ENCODE measurements at places on chromosomes 7 and 10.
A peak's percentile ranks its signal among the peaks of the same experiment; 100 is the strongest.

DNA sequence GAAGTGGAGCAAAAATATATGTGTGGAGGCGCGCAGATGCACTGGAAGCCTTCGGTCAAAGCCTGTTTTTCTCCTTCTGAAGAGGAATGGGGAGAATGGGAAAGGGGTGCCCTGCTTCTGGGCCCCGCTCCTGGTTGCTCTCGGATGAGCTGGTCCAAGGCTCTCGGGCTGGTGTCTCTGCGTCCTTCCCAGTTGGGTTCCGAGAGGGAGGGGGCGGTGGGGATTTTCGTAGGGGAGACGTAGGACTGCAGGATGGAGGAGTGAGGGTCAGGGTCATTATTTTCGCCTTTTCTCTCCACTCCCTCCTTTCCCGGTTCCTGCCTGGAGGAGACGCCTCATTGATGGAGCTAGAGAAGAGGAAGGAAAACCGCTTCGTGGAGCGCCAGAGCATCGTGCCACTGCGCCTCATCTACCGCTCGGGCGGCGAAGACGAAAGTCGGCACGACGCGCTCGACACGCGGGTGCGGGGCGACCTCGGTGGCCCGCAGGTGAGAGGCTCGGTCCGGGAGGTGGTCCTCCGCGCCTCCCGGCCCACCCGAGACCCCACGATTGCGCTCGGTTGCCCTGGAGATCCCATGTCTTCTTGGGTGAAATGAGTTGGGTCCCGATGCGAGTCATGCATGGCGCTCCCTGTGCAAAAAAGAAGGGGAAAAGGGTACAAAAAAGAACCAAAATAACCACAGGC, 790 bp downstream of the ADAM22 start:
- peak; percentile 57 for DNase-seq

GRCh38 chr7:70810558-70811139, 321.3 kb upstream of the GALNT17 start:
- DNase-seq: no peak

DNA sequence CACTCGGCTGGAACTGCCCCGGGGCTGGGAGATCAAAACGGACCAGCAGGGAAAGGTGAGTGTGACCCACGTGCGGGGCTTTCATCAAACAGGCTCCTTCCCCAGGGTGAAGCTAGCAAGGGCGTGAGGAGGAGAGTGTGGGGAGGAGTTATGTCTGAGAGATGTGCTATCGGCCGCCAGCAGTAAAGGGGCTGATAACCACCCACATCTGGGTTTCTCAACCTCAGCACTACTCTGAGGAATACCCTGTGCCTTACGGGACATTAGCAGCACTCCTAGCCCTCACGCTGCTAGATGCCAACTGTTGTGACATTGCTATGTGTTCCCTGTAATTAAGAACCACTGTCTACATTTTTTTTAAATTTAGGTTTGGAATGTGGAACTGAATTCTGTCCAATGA, 113.9 kb upstream of the STK17A start:
- DNase-seq: no peak

- no peak for DNase-seq
These were observed 20.1 kb downstream of the CHST3 start for GRCh38 chr10:71984126-71984808.

DNA sequence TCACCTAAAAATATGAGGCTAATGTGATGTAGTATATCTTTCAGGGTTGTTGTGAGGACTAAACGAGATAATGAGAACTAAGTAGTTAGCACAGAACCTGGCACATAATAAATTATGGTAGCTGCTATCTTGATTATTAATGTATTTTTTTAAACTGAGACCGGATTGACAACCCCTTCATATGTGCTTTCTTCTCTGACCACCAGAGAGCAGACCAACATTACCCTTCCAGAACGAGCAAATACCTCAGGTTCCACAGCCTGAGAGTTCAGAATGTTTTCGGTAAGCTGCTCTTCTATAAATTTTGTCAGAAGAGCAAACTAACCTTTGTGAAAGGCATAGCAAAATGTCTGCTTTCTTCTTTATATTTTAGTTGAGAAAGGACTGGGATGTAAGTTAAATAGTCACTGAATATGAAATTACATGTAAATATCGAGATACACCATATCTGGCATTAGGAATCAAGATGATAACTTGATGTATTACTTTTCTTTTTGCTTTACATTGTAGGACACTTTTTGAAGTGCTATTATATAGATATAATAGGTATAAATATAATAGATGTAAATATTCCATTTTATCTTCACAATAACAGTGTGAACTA, 13.6 kb upstream of the BPGM start:
- DNase-seq: peak; percentile 32

- DNase-seq: no peak
These were observed 83.9 kb downstream of the FGFR2 start for GRCh38 chr10:121514141-121514865.

DNA sequence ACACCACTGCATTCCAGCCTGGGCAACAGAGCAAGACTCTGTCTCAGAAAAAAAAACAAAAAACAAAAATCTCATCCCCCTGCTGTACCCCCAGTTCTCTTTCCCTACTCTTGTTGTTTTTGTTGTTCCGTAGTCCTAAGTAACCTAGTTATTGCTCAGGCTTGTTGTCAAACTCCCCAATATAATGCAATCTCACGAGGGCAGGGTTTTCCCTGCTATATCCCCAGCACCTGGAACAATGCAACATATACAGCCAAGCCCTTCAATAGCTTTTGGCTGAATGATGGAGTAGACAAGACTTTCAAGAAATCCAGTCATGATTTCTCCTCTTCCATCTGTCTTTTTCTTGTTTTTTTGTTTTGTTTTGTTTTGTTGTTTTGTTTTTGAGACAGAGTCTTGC, 10.2 kb downstream of the ACSL5 start:
- no peak for DNase-seq

GRCh38 chr10:110779489-110779888, 92.2 kb upstream of the PDCD4 start:
- DNase-seq: no peak

- DNase-seq: no peak
These were observed 19.0 kb downstream of the ADCY1 start for GRCh38 chr7:45593121-45593541.

DNA sequence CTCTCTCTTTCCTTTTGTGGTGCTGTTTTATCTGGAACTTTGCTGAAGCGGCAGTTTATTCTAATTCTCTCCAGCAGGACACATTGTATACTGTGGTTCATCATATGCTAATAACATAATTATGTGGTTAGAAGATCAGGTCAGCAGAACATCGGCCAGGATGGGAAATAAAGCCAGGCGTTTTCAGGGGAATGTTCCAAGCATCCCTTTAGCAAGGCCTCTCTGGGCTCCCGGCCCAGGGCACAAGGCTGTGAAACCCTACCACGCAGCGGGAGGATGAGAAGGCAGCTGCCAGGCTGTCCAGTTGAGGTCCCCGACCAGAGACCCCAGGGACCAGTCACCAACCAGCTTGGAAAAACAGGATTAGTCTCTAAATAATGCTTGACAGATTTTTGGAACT, 112.2 kb upstream of the GALNT17 start:
- no peak for DNase-seq

GRCh38 chr7:77575187-77575586, 38.1 kb downstream of the PTPN12 start:
- DNase-seq: no peak

DNA sequence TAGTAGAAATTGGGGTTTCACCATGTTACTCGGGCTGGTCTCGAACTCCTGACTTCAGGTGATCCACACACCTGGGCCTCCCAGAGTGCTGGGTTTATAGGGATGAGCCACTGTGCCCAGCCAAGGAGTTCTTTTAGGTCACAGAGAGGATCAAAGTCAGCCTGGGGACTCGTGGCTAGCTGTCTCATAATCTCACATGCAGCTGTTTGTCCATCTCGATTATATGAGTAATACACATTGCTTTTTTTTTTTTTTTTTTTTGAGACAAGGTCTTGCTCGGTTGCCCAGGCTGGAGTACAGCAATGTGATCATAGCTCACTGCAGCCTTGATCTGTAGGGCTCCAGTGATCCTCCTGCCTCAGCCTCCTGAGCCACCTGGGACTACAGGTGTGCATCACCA, 2.2 kb downstream of the IFT22 start:
- no peak for DNase-seq

DNA sequence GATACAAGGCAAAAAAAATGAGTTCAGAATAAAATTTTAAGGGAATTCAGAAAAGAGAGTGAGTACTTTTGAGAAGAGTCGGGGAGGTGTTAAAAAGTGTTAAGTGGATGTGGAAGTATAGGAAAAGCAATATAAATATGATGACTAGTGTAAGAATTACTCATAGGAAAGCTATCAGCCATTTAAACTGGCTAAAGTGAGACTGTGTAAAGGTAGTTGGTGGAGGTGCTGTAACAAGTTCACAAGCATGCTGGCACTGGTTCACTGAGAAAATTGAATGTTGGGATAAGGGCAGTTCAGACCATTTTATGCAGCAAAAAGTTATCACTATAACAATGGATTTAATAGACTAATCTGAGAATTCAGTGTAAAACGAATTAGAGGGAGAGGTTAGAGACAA, 179.0 kb upstream of the DKK1 start:
- DNase-seq: no peak

DNA sequence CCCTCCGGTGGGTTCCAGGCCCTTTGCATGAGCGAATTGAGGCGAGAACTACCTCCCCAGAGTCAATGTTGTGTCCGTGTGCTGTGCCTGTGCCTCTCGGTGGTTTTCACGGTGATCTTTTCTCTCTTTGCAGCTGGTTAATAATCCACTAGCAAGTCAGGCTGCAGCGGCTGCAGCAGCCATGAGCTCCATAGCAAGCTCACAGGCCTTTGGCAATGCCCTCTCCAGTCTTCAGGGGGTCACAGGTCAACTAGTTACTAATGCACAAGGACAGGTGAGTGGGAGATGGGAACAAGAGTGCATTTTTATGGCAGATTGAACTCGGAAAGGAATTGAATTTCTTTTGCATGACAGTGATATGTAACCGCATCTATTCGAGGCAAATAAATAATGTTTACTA, 159.7 kb upstream of the YAE1 start:
- no peak for DNase-seq

DNA sequence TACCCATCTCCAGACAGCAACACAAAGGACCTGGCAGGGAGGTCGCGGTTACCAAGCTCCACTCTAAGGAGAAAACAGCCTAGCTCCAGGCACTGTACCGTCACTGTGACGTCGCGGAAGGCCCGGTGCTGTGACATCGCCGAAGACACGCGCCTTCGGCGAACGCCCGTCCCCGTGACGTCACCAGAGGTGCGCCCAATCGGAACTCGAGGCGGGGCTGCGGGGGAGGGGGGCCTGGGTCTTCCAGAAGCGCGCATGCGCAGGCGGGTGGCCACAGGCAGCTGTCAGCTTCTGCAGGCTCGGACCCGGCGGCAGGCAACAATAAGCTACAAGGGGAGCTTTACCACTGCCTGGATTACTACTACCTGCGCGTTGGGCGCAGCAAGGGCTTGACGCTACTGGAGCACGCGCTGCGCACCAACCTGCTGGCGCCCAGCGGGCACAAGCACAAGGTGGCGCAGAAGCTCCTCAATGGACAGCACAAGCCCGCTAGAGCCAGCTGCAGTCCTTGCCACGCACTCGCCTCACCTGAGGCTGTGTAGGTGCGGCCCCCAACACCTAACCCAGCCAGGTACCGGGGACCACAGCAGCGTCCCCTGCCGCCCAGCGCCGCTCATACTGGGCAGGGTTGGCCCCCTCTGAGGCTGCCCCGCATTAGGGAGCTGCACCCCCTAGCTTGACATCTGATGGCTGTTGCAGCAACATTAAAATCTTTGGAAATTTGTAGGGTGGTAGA, 208.4 kb downstream of the TPST1 start:
- no peak for DNase-seq

GRCh38 chr10:80945264-80945880, 407.7 kb downstream of the SH2D4B start:
- no peak for DNase-seq

DNA sequence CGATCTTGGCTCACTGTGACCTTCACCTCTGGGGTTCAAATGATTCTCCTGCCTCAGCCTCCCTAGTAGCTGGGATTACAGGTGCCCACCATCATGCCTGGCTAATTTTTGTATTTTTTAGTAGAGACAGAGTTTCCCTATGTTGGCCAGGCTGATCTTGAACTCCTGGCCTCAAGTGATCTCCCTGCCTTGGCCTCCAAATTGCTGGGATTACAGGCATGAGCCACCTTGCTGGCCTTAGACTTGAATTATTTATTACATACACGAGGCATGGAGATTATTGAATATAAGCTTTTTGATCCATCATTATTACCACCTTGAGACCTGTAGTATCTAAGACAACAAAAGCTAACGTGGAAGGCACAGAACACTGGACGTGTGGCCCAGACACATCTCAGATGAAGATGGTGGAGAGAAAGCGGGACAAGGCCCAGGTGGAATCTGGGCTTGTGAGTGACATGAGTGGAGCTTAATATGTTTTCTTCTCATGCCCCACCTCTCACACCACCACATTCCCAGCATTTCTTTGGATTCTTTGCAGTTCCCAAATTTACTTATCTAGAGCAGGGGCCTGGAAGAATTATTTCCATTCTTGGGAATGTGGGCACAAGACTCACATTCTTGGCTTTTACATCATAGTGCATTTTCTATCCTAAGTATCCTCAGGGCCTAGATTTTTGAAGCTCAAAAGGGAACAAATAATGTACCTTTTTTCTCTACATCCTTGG, 76.6 kb downstream of the SUGCT start:
- no peak for DNase-seq

DNA sequence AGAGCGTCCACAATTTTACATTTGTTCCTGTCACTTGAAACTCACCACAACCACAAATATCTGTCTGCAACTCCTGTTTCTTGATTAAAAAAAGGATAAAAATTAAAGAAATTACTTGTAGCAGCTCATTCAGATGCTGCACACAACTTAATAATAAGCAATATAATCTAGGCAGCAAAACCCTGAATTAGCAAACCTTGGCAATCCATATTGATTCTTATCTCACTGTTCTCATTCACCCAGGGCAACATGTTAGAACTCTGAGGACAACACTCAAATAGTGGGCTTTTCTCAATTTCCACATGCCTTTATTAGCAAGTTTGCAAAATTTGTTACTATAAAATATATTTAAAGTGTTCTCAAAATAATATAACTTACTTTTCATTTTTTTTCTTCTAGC, 38.9 kb downstream of the BAZ1B start:
- DNase-seq: no peak

- no peak for DNase-seq
These were observed 600.0 kb downstream of the PHTF2 start for GRCh38 chr7:78398576-78398975.

DNA sequence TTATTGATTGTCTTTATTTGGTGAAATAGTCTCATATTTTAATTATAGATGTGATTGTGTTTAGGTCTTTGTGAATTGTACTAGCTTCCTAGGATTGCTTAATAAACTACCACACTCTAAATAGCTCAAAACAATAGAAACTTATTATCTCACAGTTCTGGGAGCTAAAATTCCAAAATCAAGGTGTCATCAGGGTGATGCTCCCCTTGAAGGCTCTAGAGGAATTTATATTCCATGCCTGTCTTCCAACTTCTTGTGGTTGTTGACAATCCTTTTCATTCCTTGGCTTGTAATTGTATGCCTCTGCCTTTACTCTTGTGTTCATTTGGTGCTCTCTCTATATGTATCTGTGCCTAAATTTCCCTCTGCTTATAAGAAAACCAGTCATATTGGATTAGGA, 155.3 kb upstream of the AKR1E2 start:
- DNase-seq: no peak
